ENCODE measurements at places on chromosomes 3 and 15.

- DNase-seq, result no peak
These were observed 21.4 kb downstream of the ERICH6 start for GRCh38 chr3:150682279-150682678.

DNA sequence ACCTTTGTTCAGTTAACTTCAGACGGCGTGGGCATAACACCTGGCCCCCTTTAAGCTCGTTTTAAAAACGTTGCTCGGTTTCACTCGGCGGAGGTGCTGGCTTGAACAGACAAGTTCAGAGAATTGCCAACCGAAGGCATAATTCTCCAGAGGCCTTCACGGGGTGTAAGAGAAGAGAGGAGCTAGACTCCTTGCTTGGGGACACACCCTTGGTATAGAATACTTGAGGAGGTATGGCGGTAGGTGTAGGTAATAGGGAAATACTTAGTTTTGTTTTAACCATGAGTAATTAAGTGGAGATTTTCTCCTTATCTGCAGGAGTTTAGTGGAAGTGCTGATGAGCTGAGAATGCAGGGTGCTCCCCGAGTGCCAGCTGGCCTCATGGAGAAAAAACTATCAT lies 921 bp downstream of the FBXL2 start:
- DNase-seq, result no peak

DNA sequence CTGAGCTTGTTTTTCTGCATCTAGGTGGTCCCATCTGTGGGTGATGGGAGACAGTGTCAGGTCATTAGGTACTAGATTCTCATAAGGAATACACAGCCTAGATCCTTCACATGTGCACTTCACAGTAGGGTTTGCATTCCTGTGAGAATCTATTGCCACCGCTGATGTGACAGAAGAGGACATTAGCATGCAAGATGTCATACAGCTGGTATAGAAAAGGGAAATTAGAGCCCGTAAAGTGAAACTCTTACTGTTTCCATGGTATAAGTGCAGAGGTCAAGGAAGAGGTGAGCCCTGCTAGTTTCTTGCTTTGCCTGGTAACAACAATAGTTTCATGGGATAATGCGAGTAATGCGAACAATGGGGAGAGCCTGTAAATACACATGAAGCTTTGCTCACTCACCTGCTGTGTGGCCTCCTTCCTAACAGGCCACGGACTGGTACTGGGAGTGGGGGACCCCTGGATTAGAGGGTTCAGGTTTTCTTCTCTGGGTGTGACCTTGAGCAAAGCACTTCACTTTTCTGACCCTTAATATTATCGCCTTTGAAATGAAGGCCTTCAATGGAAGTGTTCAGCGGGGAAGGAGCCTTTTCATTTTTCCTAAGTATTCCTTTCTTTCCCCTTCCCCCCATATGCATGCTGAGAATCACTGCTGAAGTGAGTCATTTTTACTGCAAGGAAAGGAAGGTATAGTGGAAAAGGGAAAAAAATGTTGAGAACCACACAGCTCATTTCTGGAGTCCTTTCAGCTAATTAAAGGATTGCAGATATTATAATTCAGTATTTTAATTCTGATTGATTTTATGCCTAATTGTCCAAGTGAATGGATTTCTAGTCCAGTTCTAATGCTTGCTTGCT lies 286.4 kb downstream of the UBE2E2 start:
- DNase-seq, result no peak

DNA sequence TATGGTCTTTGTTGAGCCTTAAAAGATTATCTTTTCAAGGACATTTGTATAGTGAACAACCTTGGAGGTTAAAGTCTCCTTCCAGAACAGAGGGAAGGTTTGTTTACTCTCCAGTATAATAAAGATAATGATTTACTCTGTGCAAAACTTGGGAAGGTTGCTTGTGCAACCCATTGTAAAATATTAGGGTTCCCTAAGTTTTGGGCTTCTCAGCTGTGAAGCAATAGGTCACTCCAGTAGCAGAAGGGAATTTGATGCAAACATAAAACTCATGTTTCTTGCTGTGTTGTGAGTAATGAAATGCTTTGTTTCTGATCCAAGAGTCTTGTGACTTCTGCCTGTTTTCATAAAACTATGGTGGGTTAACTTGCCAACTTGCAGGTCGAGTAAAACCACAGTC lies 177.5 kb downstream of the SUCNR1 start:
- DNase-seq, result no peak

DNA sequence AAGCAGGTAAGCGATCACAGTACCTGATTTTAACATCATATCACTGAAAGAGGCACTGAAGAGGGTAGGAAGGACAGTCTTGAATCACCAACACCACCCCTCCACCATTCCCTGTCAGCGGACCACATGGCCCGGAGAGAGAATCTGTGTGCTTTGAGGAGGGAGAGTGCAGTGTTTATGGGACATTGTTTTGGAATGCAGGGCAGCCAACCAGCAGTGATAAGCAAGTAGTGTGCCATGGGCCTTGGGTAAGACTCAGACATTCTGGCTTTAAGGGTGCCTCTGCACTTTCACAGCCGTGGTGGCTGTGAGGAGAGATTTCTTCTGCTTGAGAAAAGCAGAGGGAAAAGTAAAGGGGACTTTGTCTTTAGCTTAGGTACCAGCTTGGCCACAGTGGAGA lies 46.4 kb downstream of the FAM81A start:
- DNase-seq, result no peak

- no peak for DNase-seq
These were observed 463.5 kb upstream of the TGFBR2 start for GRCh38 chr3:30142946-30143345.

- DNase-seq, result peak; percentile 95
These were observed 1.3 kb downstream of the BHLHE40 start for GRCh38 chr3:4980229-4981203.

DNA sequence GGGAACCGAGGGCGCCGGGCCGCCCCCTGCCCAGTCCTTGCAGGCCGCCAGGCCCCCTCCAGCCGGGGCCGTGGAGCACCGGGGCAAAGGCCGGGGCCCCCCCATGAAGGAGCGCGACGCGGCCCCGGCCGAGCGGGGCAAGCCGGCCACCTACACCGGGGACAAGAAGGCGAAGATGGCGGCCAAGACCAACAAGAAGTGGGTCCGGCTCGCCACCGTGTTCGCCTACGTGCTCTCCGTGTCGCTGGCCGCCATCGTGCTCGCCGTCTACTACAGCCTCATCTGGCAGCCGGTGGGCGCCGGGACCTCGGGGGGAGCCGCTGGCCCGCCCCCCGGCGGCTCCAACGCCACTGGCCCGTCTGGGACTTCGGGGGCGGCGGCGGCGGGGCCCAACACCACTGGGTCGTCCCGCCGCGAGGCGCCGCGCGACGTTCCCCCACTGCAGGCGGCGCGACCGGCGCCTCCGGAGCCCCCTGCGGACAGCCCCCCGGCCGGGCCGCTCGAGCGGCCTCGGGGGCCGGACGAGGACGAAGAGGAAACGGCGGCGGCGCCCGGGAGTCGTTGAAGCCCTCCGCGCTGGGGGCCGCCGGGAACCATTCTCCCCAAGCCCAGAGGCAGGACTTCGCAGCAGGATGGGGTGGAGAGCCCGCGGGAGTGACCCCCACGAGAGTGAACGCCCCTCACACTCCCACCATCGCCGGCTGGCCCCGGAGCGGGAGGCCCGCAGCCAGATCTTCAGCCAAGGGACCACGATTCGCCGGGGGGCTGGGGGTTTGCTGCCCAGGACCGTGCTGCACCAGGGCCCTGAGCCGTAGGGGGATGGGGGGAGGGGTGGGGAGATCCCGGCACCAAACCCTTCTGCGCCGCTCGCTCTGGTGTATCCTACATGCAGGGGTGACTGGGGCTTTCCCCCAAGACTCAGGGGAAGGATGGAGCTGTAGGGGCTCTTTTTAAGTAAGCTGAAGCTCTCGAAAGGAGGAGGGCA lies 753 bp downstream of the INAFM2 start:
- peak; percentile 82 for DNase-seq

GRCh38 chr15:77851691-77852090 lies 219.0 kb upstream of the LINGO1 start:
- DNase-seq, result no peak

DNA sequence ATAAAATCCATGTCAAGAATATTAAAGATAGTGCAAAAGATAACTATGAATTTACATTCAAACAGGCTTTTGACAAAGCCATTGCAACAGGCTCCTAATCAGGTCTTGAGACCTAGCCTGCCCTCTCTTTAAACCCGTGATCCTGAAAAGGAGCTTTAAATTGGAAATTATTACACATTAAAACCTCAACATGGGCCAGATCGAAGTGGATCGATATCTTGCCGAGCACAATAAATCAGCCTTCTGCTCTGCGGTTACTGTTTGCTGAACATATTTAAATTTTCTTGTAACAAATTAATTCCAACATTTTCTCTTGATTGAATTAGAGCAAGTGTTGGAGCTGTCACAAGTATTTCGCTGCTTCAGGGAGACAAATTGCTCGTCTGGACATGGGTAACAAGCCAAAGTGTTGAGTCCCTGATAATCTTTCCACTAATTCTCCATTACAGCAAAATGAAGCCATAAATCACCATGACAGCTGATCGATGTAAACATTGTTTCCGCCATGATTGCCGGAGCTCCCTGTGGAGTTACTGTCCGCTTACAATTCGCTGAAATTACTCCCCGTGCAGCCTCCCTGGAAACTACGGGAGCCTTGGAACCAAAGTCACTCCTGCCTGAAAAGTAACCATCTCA lies 47.6 kb downstream of the SHOX2 start:
- DNase-seq, result no peak

DNA sequence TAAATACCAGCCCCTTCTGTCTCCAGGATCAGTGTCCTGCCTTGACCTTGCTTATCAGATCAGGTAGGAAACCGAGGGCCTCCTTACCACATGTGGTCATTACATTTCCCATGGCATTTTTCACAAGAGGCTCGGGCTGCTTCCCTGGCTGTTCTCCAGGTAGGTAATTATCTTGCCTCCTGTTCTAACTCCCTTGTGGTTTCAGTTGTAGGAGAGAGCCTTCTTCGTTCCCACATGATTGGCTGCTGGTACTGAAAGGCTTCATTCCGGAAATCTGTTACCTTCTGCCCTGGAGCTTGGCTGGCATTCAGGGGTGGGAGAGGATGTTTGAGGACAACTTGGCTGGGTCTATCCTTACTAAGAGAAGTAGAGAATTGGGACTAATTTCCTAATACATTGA lies 46.8 kb upstream of the RORA start:
- DNase-seq, result no peak

DNA sequence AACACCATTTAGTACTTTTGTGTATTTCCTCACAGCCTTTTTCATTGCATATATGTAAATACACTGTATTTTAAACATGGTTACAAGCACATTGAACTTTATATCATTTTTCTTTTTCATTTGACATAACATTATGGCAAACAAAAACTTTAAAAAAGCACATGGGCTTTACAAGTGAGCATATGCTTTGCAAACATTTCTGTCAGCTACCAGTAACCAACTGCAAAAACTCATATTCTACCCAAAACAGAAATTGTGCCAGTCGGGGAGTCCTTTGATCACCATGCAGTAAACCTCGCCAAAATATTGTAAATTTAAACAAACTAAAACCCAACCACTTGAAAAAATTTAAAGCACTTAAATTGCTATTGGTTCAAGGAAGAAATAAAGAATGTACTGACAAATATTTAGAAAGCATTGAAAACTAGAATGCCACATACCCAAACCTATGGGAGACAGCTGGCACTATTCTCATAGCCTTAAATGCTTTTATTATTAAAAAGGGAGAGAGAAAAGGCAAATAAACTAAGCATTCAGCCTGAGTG lies 24.4 kb downstream of the ZNF710 start:
- DNase-seq, result no peak

DNA sequence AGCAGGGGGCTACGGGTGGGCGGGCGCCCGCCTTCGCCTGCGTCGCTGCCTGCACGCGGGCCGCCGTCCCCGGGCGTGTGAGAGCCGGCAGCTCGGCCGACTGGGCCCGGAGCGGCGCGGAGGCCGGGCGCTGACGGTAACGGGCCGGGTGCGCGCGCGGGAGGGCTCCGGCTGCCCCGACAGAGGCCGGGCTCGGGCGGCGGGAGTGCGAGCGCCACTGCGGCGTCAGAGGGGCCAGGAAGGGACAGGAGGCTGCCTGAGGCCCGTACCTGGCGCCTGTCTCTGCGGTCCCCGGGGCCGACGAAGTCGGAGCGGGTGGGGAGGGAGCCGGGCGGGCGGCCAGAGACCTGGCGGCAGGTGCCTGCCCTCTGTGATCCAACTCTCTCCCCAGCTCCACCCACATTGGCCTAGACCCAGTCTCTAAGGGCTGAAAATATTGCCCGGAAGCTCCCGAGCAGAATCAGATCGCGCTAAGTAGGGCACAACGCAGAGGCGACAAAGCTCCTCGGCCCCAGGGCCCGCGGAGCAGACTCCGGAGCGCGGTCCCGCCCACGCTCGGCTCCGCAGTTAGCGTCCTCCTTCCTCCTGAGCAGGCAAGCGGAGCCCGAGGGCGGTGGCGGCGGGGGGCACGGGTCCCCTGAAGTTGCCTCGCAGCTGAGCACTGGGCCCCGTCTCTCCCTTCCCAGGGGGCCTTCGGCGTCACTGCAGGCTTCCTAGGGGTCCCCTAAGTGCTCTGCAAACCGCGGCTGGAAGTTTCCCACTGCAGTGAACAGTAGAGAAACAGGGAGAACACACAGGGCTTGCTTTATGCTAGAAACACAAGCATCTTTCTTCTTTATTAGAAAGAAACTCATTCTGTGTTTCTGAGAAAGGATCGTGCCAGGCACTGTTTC lies at the start of gene MAN2A2:
Gene MAN2A2, plus strand, starts transcription at position 463 of the 893 bp plus-strand sequence. CDS start 906 bp downstream, outside the sequence.
- peak; percentile 94 for DNase-seq

DNA sequence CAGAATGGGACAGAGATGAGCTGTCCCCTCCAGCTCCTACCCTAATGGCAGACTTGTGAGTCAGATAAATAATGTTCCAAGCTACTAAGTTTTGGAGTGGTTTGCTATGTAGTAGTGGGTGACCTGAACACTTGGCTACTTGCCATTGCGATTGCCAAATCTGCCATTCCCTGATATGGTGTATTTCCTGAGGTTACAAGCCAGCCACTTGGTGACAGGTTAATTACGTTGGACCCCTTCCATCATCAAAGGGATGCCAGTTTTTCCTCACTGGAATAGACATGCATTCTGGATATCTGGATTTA lies 33.6 kb downstream of the MORF4L1 start:
- DNase-seq, result no peak

DNA sequence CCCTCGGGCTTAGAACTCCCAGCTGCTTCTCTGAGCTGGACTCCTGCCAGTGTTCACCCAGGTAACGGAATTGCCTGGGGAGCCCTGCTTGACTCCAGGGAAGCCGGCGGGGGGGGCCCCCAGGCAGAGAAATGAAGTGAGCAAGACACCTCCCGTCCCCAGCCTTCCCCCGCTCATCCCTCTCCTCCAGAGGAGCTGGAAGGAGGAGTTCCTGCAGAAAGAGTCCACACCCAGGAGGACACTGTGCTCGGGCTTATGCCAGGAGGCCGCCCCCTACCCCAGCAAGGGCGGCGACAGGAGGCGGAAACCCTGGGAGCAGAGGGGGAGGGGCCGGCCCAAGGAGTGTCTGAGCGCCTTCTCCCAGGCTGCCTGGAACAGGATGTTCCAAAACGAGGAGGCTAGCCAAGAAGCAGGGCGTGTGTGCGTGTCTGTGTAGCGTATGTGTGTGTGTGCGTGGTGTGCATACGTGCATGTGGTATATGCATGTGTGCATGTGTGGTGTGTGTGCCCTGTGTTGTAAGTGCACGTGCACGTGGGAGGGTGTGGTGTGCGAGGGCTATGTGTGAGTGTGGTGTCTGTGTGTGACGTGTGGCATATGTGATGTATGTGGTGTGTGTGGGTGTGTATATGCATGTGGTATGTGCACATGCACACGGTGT lies 511.3 kb downstream of the SHQ1 start:
- DNase-seq, result no peak

All from pancreas (tissue), 10 donors.